Activated CD4-positive, CD25-positive, alpha-beta regulatory T cell (primary cell): ENCODE measurements at places on chromosomes 7 and 10.

DNA sequence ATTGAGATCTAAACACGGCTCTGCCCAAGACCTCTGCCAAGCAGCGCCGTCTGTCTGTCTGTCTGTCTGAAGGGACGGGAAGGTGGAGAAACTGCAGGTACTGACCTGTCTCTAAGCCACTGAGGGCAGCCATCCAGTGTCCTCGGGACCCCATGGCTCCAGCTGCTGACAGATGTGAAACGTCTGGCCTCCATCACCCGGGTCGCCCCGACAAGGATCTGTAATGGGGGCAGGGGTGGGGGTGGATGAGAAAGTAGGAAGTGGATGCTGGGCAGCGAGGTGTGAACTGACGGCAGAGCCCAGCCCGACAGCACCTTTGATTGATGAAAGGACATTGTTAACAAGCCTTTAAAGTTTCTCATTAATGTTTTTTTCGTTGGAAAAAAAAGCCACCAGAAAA, 193.1 kb downstream of the EBF3 start:
- no peak for DNase-seq

- no peak for DNase-seq
Measured at GRCh38 chr7:25707768-25708620, 444.0 kb upstream of the NFE2L3 start.

GRCh38 chr7:36279200-36279925, 110.3 kb upstream of the ANLN start:
- no peak for DNase-seq

- no peak for DNase-seq
Measured at GRCh38 chr7:84149573-84149972, 45.0 kb downstream of the SEMA3A start.

DNA sequence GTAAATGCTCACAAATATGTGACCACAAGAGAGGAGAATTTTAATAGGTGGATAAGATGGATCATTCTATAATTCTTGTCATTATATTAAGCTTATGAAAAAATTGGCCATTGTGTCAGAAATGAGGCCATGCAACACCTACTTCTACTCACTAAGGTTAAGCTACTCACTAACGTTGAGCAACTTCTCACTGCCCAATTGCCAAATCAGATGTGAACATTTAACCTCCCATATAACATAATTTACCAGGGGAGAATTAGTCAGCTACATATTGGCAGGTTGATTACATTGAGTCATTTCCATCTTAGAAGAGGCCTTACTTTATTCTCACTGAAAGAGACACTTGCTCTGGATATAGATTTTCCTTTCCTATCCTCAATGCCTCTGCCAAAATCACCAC, 211.2 kb upstream of the DGKB start:
- no peak for DNase-seq

DNA sequence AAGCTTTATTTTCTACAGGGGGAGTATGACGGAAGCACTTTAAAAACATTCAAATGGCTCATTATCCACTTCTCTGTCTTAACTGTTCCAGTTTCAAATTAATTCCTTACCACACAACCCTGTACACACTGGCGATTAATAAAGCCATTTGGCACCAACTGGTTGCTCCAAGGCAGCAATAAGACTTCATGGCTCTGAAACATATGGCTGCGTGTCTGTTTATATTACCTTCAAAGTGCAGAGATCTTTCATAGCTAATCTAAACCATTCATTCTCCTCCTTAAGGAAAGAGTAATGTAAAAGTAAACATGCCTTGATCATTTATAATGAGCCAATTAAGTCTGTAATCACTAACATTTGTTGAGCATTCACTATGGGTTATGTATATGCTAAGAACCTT, 325.7 kb downstream of the PARD3 start:
- no peak for DNase-seq

- DNase-seq, result no peak
Measured at GRCh38 chr10:114405011-114405350, 679 bp upstream of the AFAP1L2 start.

DNA sequence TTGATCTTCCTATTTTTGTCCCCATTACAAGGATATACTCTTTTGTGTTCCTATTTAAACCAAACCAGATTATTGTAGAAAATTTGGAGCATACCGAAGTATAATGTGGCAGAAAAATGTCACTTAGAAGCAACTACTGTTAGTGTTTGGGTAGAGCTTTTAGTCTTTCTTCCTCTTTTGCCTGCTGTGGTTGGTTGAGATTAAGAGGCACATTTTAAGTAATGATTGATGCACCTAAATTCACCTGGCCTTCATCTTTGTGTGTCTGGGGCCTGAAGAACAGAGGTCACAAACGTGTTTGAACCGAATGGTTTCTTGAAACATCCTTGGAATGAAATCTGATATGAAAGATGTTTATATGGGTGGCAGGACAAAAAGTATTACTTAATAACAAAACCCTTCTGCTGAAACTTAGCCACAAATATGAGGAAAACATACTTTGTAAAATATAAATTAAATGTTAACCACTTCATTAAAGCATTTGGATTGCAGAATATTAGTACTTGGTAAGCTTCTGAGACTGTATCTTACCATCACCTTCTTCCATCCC, 2.6 kb downstream of the BPGM start:
- DNase-seq, result no peak

GRCh38 chr10:62803724-62804355, 680 bp upstream of the ADO start:
- no peak for DNase-seq

- no peak for DNase-seq
Measured at GRCh38 chr10:113987805-113988204, 55.9 kb upstream of the ADRB1 start.

GRCh38 chr10:53682885-53683284, 910.3 kb upstream of the MBL2 start:
- no peak for DNase-seq

- DNase-seq, result no peak
Measured at GRCh38 chr7:70598976-70599375, 533.0 kb upstream of the GALNT17 start.

DNA sequence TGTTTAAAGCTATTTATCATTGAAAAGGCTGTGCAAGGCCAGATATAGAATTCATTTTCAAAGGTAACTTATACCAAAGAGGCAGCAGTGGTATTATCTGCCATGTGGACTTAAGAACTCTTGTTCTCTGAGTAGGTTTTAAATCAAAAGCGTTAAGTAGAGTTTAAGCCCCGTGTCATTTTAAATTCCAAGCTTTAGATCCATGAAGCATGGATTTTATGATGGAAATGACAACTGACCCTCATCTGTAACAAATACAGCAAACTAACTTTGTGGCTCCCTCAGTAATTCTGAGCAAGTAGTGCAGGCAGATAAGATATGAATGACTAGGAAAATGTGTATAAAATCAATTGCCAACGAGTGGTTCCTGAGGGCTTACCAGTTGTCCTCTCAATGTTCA, 247.0 kb downstream of the WDR11 start:
- DNase-seq, result no peak

- no peak for DNase-seq
Measured at GRCh38 chr7:129007572-129007971, 47.3 kb downstream of the TNPO3 start.

DNA sequence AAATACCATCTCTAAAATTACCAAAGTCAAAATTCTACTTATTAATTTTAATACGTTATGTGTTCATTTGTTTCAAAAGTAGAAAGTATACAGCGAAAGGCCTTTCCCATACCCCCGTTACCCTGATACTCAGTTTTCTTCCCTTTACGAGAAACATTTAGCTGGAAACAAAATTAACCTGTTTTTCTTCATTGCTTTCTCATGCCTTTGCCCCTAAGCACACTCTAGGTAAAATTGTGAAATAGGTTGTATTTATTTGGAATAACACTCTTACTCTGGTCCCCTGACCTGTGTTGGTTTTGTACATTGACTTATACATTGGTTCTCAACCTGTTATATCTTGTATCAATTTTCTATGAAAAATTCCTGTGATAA, 47.1 kb downstream of the GLCCI1 start:
- DNase-seq, result no peak

- no peak for DNase-seq
Measured at GRCh38 chr10:68508090-68508489, 19.2 kb downstream of the SLC25A16 start.

GRCh38 chr10:132813560-132814468, 27.9 kb upstream of the NKX6-2 start:
- no peak for DNase-seq

DNA sequence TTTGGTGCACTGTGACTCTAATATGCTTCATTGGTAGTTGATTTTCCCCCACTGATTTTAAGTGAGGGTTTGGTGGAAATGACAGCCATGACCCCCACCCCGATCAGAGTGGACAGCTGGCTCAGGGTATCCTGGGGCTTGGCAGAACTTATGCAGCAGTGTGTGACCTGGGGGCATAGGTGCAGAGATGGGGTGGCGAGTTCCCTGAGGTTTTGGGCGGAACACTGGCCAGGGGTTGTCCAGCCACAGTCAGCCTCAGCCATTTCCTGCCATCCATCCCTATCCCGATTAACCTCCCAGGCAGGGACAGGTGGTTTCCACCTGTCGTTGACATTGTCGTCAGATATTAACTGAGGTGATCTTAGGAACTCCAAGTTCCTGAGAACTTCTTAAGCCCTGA, 155.8 kb upstream of the CHST15 start:
- DNase-seq, result no peak

DNA sequence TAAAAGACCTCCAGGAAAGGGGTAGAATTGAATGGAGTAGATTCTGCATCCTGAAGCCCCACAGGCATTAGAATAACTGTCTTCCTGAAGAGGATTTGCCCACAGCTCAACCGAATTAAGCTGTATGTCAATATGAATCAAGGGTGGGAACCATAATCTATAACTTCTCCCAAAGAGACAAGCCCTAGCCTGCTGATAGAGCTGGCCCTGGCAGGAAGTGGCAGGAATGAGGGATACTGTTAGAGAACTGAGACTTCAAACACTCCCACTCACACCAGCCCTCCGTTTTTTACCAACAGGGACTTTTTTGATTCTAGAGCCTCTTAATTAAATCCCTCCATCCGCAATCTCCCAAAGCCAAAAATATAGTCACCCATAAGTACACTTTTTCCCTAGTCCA, 12.2 kb upstream of the DUSP5 start:
- DNase-seq, result no peak
